ENCODE measurements at places on chromosomes 1 and 21. TPM values are rescaled to one million over a fixed set of nuclear protein-coding genes. Genes with fewer than 3 reads are reported as not detected.

- H3K36me3 ChIP-seq = no peaks in the 10 kb centered on the region
- no peaks in the 10 kb centered on the region for H3K27me3 ChIP-seq
- no peaks in the 10 kb centered on the region for H3K4me1 ChIP-seq
- H3K27ac ChIP-seq = no peak overlapping the region
- DNase-seq = no peak
These were observed 341.3 kb downstream of the USP25 start for GRCh38 chr21:16071092-16071491.

- peak; percentile 75 for DNase-seq
- H3K36me3 ChIP-seq = no peaks in the 10 kb centered on the region
- H3K4me1 ChIP-seq = no peaks in the 10 kb centered on the region
- peaks cover 32% of the 10 kb centered on the region for H3K27me3 ChIP-seq
- no peak overlapping the region for H3K4me3 ChIP-seq
- no peak overlapping the region for H3K27ac ChIP-seq
These were observed 15.9 kb downstream of the ESPN start for GRCh38 chr1:6440198-6441126.

- DNase-seq = no peak
- H3K27ac ChIP-seq = no peak overlapping the region
- no peak overlapping the region for H3K4me3 ChIP-seq
- H3K4me1 ChIP-seq = peaks cover 5% of the 10 kb centered on the region
These were observed 160.1 kb downstream of the SLC45A1 start for GRCh38 chr1:8477983-8478362.

GRCh38 chr1:51570063-51570710 lies 46.7 kb upstream of the OSBPL9 start:
- H3K36me3 ChIP-seq = no peaks in the 10 kb centered on the region
- no peak overlapping the region for H3K4me3 ChIP-seq
- no peaks in the 10 kb centered on the region for H3K27me3 ChIP-seq
- no peak for DNase-seq
- peak overlapping the region; percentile 89 for H3K27ac ChIP-seq
- H3K4me1 ChIP-seq = peaks cover 38% of the 10 kb centered on the region

- no peak overlapping the region for H3K27ac ChIP-seq
- H3K4me1 ChIP-seq = no peaks in the 10 kb centered on the region
These were observed 15.5 kb downstream of the WNT2B start for GRCh38 chr1:112524251-112524650.

- peaks cover 24% of the 10 kb centered on the region for H3K4me1 ChIP-seq
- no peak overlapping the region for H3K27ac ChIP-seq
- no peaks in the 10 kb centered on the region for H3K27me3 ChIP-seq
- no peak for DNase-seq
These were observed 179.8 kb downstream of the DYRK1A start for GRCh38 chr21:37546299-37546908.

DNA sequence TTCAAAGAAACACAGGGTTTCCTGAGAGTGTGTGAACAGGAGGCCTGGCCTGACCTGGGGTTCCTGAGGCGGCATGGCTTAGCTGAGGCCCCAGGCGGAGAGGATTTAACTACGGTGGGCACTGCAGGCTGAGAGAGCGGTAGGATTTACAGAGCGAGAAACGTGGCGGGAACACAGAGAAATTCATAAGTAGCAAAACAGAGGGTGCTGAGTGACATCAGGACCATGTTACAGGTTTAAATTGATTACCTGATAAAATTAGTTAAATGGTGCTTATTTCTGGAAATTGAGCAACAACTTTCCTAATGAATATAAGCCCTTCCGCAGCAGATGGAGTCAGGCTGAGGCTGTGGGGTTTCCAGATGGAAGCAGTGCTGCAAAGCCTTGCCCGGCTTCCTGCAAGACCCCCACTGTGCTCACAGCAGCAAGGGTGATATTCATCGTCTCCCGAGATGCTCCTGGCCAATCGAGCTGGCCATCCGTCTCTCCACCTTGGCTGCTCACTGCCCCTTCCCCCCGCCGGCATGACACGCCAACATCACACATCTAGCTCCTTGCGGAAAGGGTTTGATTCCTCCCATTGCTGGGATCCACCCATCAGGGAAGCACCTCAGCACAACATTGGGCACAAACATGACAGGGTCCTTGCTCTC lies 69.4 kb upstream of the MORC3 start:
- DNase-seq = no peak
- H3K27me3 ChIP-seq = no peaks in the 10 kb centered on the region
- no peaks in the 10 kb centered on the region for H3K36me3 ChIP-seq
- H3K4me1 ChIP-seq = no peaks in the 10 kb centered on the region
- H3K4me3 ChIP-seq = no peak overlapping the region

DNA sequence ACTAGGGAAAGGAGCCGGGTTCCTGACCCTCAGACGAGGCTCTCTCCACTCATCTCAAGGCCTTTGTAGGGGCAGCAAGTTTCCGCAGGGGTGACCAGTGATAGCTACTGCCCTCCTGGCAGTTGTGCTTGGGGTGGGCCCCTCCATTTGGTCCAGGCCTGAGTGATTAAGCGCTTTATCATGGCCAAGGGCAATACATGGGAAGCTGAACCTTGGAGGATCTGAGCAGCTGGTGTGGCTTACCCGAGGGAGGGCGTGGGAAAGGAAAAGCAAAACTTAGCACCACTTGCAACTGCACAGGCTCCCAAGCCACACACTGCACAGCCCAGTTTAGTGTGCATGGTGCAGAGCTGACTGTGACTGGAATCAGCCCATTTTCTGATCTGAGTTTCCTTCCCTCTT lies 47.8 kb downstream of the GADD45A start:
- no peak overlapping the region for H3K4me3 ChIP-seq
- no peak overlapping the region for H3K27ac ChIP-seq
- DNase-seq = no peak
- no peaks in the 10 kb centered on the region for H3K27me3 ChIP-seq
- peaks cover 18% of the 10 kb centered on the region for H3K4me1 ChIP-seq

DUSP23 gene
- 10.6 TPM for total RNA-seq

TFF3 gene
- total RNA-seq = not detected

S100A16 gene
- total RNA-seq = 255 TPM
